Stimulated activated CD8-positive, alpha-beta memory T cell treated with anti-CD3 and anti-CD28 coated beads, Interleukin-7, amount 100 ng/mL, for 24 hours (primary cell): ENCODE measurements at places on chromosomes 6 and 20.
A peak's percentile ranks its signal among the peaks of the same experiment; 100 is the strongest.

- no peak for DNase-seq
Measured at GRCh38 chr20:6686171-6686570, 81.3 kb upstream of the BMP2 start.

GRCh38 chr6:34813028-34813713 is 21.3 kb downstream of the BLTP3A start:
- no peak for DNase-seq

DNA sequence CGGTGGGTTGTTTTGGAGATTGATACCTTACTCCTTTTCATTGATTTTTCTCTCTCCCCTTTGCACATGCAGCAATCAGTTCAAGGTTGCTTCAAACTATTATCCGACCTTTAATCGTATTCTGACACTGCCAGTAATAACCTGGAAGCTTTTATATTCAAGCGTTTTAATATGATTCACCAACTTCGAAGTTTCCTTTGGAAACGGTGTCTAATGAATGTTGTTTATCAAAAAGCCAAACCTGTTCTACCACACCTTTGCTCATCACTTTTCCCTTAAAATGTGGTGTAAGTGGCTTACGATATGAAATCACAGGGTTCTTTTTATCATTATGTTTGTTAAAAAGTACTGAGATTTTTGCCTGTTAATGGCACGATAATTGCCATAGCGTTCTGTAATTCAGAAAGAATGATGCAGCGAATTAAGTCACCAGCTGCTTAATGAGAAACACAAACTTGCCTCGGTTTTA is 660 bp downstream of the STXBP5 start:
- no peak for DNase-seq

- no peak for DNase-seq
Measured at GRCh38 chr6:109002051-109002697, 92.5 kb downstream of the SESN1 start.

GRCh38 chr20:2846698-2847097 is 6.2 kb downstream of the VPS16 start:
- no peak for DNase-seq

GRCh38 chr20:32201977-32202363 is 5.6 kb downstream of the PLAGL2 start:
- no peak for DNase-seq

DNA sequence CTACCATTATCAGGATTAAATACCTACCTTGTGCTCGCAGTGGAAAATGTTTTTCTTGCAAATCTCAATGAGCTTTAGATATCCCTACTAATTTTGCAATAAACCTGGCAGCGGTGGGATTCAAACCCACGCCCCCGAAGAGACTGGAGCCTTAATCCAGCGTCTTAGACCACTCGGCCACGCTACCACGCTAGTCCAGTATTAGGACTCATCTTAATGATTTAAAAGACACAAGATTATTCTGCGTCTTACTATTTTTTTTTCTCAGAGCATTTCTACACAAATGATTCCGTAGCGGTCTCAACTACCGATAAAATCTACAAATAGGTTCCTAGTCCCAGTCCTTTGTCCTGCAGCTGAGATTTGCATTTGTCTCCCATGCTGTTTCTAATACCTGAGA is 35.2 kb upstream of the ZSCAN23 start:
- no peak for DNase-seq

- no peak for DNase-seq
Measured at GRCh38 chr20:47774131-47774777, 11.0 kb downstream of the SULF2 start.

GRCh38 chr6:36387440-36388303 is at the start of gene ETV7:
Gene ETV7, minus strand, starts transcription at chr6:36387669. Its CDS starts 128 bp downstream, at chr6:36387541.
- peak; percentile 3 for DNase-seq

GRCh38 chr6:158649289-158650143 is at the start of gene SYTL3:
Gene SYTL3, plus strand, starts transcription at chr6:158650054. Its CDS starts 13,215 bp downstream, at chr6:158663269.
- peak; percentile 59 for DNase-seq

DNA sequence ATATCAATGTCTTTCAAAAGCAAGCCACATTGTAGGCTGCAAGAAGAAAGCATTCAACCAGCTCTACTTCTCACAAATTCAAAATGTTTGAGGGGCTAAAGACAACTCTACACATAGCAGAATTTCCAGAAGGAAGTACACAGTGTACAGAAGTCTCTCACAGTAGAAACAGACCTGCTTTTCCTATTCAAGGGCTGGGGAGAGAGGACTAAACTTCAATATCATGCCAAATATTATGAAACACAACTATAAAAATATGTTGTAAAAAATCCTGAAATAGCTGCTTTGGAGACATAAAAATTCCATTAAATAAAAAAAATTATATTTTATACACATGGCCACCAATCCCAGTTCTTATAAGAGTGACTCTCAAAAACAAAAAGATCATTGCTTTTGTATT is 70.8 kb upstream of the IPCEF1 start:
- DNase-seq, result no peak

- no peak for DNase-seq
Measured at GRCh38 chr6:186340-186965, 105.8 kb upstream of the DUSP22 start.

DNA sequence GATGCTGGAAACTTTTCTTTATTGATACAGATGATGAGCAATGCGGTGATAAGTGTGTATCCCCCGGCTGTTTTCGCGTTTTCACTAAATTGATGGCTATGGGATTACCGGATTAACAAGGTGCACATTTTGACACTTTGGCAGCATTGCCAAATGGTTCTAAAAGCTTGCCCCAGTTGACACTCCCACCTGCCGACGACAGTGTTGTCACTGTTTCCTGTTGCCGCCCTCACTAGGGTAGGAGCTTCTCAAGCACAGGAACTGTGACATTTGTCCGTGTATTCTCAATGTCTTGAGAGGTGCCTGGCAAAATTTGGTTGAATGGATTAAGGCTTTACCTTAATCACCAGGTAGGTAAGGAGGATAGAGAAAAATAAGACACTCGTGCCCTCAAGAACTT is 9.8 kb upstream of the MAPK13 start:
- no peak for DNase-seq

GRCh38 chr6:93721386-93722048 is 302.2 kb upstream of the EPHA7 start:
- DNase-seq, result no peak

GRCh38 chr6:161996783-161997182 is 722.9 kb upstream of the AGPAT4 start:
- no peak for DNase-seq

DNA sequence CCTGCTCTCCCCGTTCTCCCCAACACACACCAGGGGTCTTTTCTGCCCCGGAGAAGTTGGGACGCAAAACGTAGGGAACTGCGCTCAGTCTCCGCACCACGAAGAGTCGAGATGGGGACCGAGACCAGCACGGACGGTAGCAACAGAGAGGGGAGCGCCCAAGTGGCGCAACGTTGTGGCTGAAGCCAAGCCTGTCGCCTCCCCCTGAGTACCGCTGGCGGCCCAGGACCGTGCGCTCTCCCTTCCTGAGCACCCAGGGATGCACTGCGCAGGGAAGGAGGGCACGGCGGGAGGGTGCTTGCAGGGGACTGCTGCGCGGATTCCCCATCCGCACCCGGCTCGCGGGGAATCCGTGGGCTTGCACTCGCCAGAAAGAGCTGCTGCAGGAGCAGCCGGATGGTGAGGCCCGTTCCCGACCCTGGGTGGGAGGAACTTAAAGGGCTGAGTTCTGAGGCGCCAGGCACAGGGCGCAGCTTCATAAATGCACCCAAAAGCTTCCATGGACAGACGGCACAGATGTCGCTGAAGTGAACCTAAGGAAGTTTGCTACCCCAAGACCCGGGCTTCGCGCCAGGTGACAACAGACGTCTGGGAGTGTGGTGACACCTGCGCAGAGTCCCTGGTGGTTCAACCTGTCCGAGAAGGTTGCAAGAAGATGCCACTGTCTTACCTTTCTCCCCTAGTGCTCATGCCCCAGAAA is 178.7 kb downstream of the TBXT start:
- no peak for DNase-seq

DNA sequence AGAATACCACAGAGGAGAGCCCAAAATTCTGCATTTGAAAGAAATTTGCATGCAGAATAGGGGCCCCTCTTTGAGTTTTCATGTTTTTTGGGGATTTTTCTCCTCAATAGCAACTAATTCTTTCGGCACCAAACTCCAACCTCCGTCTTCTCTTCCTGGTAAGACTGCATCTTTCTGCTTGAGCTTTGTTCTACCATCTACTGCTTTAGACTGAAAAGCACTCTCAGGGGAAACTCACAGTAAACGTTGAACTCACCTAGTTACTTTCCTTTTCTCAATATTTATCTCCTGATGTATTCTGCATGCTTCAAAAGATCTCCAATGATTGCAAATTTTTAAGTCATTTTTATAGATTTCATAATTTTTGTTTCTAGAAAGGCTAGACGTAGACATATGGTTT is 36.9 kb upstream of the HLA-DQB1 start:
- DNase-seq, result no peak

DNA sequence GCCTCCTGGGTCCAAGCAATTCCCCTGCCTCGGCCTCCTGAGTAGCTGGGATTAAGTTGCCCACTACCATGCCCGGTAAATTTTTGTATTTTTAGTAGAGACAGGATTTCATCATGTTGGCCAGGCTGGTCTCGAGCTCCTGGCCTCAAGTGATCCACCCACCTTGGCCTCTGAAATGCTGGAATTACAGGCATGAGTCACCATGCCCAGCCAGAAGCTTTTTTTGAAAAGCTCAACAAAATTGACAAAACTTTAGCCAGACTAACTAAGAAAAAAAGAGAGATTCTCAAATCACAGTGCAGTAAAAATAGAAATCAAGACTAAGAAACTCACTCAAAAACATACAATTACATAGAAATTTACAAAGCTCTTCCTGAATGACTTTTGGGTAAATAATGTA is 420.6 kb downstream of the COL12A1 start:
- DNase-seq, result no peak

- no peak for DNase-seq
Measured at GRCh38 chr20:3077618-3078134, 6.3 kb downstream of the OXT start.

GRCh38 chr6:104484191-104484590 is 375.5 kb downstream of the HACE1 start:
- no peak for DNase-seq

DNA sequence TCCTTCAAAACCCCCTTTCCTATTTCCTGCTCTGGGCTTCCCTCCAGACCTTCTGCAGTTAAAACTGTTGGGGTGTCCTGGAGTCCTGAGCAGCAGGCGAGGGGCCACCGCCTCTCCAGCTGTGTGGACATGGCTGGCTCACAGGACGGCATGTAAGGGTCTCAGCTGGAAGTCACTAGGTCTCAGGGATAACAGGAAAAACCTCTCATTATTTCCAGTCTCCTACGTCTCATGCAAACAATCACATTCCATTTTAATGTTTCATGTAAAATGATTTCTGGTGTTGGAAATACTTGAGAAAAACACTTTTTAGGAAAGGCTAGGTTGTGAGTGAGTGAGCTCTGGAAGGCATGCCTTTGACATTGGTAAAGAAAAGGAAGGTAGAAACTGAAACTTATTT is 158.7 kb downstream of the SCML4 start:
- DNase-seq, result no peak

GRCh38 chr6:110398778-110399177 is 16.6 kb downstream of the DDO start:
- no peak for DNase-seq

DNA sequence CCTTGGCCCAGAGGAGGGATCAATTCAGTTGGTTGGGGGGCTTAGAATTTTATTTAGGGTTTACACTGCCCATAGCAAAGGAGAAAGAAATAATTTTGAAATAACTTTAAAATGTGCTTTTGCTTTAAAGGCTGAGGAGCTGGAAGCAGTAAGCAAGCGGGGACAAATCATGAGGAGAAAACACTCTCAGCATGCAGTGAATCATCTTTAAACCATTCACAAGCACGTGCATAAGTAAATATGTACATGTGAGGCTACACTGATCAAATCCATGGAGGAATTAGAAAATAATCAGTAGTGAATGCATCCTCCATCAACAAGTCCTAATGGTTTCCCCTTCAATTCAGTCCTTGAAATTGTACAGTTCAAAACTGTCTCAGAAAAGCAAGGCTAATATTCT is 181.0 kb downstream of the MTFR2 start:
- no peak for DNase-seq

DNA sequence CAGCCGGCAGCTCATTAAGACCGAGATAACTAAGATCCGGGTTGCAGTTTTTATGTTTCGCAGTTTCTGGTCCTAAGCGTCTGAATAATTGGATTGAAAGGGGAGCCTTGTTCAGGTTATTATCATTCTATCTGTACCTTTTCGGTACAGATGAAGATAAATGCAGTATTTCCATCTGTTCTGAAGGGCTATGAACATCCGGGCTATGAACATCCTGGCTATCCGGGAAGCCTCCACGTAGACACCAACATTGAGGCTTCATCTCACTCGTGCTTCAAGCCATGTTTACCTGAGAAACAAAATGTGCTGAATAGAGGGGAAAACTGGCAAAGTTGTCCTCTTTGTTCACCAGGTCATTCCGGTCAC is 399 bp upstream of the REPS1 start:
- no peak for DNase-seq

DNA sequence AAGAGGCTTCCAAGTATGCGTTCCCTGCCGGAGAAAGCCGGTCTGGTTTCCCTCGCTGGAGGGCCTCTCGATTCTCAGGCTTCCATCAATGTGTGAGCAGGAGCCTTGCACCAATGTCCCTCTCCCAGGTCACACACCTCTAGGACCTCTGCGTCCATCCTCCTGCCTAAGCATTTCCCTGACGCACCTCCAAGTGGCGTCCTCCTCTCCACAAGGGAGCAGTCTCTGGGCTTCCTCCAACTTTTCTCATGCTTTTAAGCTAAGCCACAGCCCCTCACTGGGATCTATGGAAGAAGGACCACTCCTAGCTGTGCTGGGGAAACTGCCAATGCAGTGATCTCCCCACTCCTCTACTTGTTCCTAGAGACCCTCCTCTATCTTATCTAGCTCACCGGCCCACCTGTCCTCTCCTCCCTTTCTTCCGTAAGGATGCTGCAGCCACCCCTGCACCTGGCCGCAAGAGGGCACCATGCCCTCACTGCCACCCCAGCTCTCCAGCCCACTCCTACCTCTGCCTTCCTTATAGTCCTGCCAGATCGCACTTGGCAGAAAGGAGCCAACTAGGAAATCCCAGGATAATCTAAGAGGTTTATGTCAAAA is 258.7 kb downstream of the LRFN2 start:
- no peak for DNase-seq
